Placental epithelial cell (primary cell): ENCODE measurements at places on chromosomes 6 and 20. TPM values are rescaled to one million over a fixed set of nuclear protein-coding genes. Genes with fewer than 3 reads are reported as not detected.

The RNF182 gene
- total RNA-seq, result not detected in 2 replicates

The GPR6 gene
- not detected in 2 replicates for total RNA-seq

The FNDC1 gene
- 3.0 and 29.4 TPM in 2 replicates for total RNA-seq

The GPLD1 gene
- 0.33 and 0.39 TPM in 2 replicates for total RNA-seq

The TRIM10 gene
- not detected in 2 replicates for total RNA-seq

The INSM1 gene
- not detected in 2 replicates for total RNA-seq

The ID1 gene
- 2.3 and 2.4 TPM in 2 replicates for total RNA-seq

The NHLRC1 gene
- 3.1 and 3.9 TPM in 2 replicates for total RNA-seq

The TNXB gene
- total RNA-seq, result 168 and 255 TPM in 2 replicates
